ENCODE measurements at places on chromosomes 6 and 20. TPM values are rescaled to one million over a fixed set of nuclear protein-coding genes. Genes with fewer than 3 reads are reported as not detected.

DNA sequence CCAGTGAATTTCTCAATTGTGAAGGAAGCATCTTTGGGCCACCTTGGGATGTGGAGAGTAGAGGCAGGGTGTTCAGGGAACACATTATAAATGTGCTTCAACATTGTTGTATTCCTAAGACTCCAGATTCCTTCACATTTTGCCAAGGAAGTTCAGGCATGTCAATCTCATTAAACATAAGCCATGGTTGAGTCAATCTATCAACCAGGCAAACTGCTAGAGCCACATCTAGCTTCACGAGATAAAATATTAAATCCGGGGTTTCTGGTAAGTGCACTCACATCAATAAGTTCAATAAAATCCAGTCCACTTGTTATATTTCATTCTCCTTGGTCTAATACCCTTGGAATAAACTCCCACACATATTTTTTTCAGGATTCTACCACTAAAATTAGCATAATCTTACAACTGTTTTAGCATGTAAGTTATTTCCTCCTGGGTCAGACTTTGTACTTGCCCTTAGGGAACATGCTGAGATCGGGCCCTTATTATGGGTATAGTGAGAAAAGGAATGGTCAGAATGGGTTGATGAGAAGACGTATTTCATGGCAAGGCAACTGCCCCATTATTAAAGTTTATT is 93.6 kb downstream of the ADTRP start:
- DNase-seq = no peak

PHACTR3 gene
- total RNA-seq = 2.1 TPM

SRF gene
- total RNA-seq = 38.2 TPM

RCAN2 gene
- total RNA-seq = 6.9 TPM

TP53TG5 gene
- total RNA-seq = not detected

MMUT gene
- 30.5 TPM for total RNA-seq

Data from type B pancreatic cell (in vitro differentiated cells).